Suprapubic skin (tissue), 4 donors: ENCODE measurements at places on chromosomes 7 and 10. TPM values are rescaled to one million over a fixed set of nuclear protein-coding genes. Genes with fewer than 3 reads are reported as not detected.
A peak's percentile ranks its signal among the peaks of the same experiment; 100 is the strongest.

DNA sequence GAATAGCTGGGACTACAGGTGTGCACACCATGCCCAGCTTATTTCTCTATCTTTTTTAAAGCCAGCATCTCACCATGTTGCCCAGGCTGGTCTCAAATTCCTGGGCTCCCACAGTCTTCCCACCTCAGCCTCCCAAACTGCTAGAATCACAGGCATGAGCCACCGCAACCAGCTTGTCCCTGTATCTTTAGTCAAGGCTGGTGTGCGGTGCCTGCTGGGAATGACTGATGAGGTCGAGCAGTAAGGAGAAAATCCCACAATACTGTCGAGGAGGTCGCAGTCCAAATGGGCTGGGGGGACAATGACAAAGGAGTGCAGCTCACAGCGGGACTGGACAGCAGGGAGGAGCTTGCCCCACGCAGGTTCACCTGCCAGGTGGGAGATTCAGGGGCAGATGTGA lies 50.2 kb upstream of the CALN1 start:
- no peaks in the 10 kb centered on the region for H3K36me3 ChIP-seq
- no peaks in the 10 kb centered on the region for H3K27me3 ChIP-seq
- no peak overlapping the region for H3K4me3 ChIP-seq
- DNase-seq = no peak

DNA sequence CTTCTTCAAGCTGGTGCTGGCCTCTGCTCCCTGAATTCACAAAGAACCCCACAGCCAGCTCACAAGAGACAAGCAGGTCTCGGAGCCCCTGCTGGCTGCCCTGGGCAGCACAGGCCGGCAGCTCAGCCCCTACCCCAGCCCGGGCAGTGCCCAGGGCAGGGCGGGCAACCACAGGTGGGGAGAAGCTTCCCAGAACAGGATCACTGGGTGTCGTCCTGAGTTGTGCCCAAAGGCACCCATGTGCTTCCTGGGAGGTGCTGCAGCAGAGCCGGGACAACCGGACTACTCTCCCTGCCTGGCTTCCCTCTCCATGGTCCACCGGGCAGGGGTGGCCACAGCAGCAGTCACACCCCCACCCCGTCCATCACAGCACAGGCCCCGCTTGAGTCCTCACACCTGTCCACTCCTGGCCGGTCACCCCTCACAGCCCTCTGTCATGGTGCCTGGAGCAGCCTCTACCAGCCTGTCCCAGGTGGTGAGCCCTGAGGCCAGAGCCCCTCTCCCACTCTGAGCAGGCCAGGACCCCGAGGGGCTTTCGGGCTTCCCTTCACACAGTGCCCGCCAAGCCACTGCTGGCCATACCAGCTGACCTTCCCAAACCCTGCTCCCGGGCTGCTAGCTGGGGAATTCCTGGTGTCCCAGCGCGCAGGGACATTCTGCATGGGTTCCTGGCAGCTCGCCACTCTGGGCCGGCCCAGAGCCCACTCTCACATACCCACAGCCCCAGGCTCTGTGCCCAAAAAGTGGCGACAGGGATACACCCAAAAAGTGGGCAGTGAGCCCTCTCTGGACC lies 3.1 kb downstream of the RASGEF1A start:
- no peak overlapping the region for H3K4me3 ChIP-seq
- H3K27me3 ChIP-seq = peaks cover 64% of the 10 kb centered on the region
- H3K27ac ChIP-seq = no peak overlapping the region

- H3K27ac ChIP-seq = no peak overlapping the region
- H3K36me3 ChIP-seq = no peaks in the 10 kb centered on the region
- DNase-seq = peak; percentile 82
- H3K4me1 ChIP-seq = peaks cover 18% of the 10 kb centered on the region
- H3K4me3 ChIP-seq = no peak overlapping the region
- no peaks in the 10 kb centered on the region for H3K27me3 ChIP-seq
These were observed 287.1 kb upstream of the C7orf33 start for GRCh38 chr7:148303295-148304082.

- H3K4me1 ChIP-seq = peaks cover 9% of the 10 kb centered on the region
- H3K27ac ChIP-seq = peak overlapping the region; percentile 86
- H3K4me3 ChIP-seq = no peak overlapping the region
- DNase-seq = no peak
- H3K36me3 ChIP-seq = no peaks in the 10 kb centered on the region
These were observed 186.0 kb upstream of the AKR1E2 start for GRCh38 chr10:4639960-4640359.

The FGL2 gene
- total RNA-seq = 7.8 TPM

The EBF3 gene
- total RNA-seq = 4.2 TPM

DNA sequence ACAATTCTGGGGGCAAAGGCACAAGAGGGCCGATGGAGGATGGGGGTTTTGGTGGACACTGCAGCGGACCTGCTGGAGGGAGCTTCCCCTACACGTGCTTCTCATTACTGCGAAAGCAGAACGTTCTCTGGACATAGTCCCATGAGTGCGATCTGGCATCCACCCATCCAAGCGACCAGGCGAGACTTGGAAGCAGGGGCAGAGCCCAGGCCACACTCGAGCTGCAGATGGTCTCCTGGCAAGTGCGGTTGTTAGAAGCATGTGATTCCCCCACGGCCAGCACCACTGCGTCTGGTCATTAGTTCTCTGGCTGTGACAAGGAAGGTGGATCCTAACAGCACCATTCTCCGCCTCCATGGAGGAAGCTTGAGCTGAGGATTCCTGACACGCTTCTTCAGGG lies 118.4 kb upstream of the TCERG1L start:
- no peaks in the 10 kb centered on the region for H3K4me1 ChIP-seq
- no peak overlapping the region for H3K4me3 ChIP-seq
- peaks cover 30% of the 10 kb centered on the region for H3K27me3 ChIP-seq
- H3K27ac ChIP-seq = peak overlapping the region; percentile 54
- DNase-seq = no peak

The CTAGE8 gene
- total RNA-seq = 16.7 TPM

The TRIM50 gene
- total RNA-seq = not detected

DNA sequence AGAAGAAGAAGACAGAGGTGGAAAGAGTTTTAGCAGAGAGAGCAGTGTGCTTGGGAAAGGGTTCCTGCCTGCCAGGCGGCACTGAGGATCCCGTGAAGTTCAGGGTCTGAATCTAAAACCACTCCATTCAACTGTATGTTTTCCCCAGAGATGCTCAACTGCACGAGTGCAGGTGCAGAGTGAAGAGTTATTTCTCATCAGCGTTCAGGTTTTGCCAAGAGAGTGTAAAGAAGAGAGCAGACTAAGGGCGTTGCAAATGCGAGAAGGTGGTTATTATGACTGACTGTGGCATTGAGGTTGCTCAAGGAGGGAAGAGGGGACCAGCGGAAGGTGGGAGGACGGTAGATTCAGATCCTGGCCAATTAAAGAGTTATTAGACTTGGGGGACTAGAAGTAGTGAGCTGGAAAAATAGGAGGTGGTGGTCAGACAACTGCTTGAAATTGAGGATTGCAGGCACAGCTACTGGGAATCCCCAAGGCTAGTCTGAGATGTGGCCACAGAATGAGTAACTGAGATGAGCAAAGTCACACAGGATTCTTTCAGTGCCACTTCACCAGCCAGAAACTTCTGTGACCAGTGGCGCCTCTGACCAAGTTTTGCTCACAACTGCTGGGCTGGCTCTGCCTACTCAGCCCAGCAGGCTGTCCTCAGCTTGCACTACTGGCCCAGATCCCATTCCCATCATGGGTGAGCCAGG lies 29.1 kb downstream of the STRA8 start:
- H3K27me3 ChIP-seq = no peaks in the 10 kb centered on the region
- no peak for DNase-seq
- peaks cover 7% of the 10 kb centered on the region for H3K4me1 ChIP-seq
- no peak overlapping the region for H3K27ac ChIP-seq
- no peaks in the 10 kb centered on the region for H3K36me3 ChIP-seq

DNA sequence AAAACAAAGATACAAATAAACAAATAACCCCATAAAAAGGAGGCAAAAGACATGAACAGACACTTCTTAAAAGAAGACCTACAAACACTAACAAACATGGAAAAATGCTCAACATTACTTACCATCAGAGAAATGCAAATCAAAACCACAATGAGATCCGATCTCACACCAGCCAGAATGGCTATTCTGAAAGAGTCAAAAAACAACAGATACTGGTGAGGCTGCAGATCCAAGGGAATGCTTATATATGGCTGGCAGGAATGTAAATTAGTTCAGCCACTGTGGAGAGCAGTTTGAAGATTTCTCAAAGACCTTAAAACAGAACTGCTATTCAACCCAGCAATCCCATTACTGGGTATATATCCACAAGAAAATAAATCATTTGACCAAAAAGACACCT lies 80.4 kb upstream of the NRP1 start:
- peaks cover 7% of the 10 kb centered on the region for H3K4me1 ChIP-seq
- DNase-seq = no peak
- no peak overlapping the region for H3K4me3 ChIP-seq
